ENCODE measurements at places on chromosomes 12 and 14.

GRCh38 chr12:124928095-124928911, 13.9 kb upstream of the UBC start:
- DNase-seq: peak; percentile 95

- DNase-seq: no peak
Measured at GRCh38 chr14:42488965-42489364, 882.3 kb downstream of the LRFN5 start.

GRCh38 chr12:105359856-105360255, 29.4 kb downstream of the C12orf75 start:
- no peak for DNase-seq

DNA sequence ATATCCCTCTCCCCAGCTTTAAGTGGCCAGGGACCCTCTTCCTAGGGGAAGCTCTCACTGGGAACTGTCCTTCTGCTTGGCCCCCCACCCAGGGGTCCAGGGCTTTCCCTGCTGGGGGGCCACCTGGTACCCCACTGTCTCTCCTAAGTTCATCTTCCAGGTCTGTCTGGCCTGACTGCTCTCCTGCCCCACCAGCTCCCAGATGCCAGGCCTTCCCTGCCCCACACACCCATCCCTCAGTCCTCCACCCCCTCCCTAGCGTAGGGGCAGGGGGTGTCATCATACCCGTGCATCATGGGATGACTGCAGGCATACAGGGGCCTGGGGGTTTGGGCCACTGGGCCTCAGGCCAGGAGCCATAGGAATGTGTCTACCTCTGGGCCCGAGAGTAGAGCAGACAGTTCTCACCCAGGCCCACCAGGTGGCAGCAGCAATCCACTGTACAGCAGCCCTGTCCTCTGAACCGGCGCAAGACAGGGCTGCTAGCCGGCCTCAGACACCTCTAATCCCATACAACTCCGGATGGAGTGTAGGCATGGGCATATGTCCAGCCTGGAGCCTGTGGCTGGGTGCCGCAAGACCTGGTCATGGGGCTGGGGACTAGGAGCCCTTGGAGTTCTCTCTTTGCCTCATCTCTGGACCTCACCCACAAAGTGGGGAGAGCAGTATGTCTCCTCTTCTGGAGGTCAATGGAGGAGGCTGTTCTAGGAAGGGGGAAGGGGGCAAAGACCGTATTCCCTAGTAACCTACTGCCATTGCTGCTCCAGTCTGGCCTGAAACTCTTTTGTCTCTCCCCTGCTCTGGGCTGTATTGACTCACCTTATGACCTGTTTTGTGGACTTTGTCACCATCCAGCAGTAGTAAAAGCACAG, 10.0 kb upstream of the SMARCD1 start:
- DNase-seq: peak; percentile 85

DNA sequence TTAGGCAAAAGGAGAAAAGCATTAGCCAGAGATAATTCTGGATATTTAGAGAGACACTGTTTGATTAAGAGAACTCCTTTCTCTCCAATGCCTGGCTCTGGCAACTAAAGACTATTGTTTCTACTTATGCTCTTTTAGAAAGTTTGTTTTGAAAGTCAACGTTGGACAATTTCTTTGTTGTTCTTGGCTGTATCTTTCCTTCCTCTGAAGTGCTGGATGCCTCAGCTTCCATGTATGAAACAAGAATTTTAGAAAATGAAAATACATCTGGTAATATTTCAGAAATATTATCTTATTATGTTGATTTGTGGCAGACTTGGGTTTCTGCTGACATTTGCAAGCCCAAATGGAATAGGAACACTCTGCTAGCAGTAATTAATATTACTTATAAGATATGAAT, 382.6 kb downstream of the SNAPC1 start:
- no peak for DNase-seq

GRCh38 chr12:124661341-124661740, 93.9 kb upstream of the NCOR2 start:
- no peak for DNase-seq

- peak; percentile 71 for DNase-seq
Measured at GRCh38 chr14:95483309-95484165, 32.9 kb downstream of the SYNE3 start.

GRCh38 chr14:68586896-68587751, 205.7 kb downstream of the ZFP36L1 start:
- DNase-seq: peak; percentile 21

- DNase-seq: no peak
Measured at GRCh38 chr14:72996916-72997315, 30.0 kb downstream of the ZFYVE1 start.

DNA sequence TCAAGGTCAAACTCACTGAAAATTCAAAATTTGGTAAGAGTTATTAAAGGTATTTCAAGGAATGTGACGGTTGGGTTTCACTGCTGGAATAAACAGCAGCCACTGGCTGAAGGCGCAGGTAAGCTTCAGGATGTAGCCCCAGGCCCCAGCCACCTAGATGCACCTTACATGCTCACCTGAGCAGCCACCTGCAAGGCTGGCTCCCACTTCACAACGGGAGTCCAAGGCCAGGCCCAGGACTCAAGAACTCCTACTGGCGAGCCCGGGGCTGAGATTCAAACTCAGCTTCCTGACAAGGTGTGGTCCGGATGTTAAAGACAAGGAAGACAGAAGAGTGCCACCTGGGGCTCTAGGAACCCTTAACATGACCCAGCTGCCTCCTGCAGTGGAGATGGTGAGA, 78.4 kb downstream of the ITPK1 start:
- peak; percentile 41 for DNase-seq

GRCh38 chr12:94988471-94988870, 15.0 kb downstream of the NDUFA12 start:
- DNase-seq: no peak

DNA sequence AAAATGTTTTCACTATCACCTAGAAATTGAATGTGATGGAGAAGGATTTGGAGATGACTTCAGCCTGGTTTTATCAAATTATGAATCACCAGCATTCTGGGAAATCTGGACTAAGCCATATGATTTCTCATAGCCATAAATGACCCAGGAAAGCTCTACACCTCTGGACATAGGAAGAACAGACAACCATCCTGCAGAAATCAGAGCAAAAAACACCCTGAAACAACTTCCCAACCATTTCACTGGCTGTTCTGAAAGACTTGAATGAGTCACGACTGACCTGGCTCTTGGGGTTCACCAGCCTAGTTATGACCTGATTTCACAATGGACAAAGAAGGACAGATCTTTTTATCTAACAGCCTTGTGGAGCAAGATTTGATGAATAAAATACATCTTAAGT, 123.8 kb downstream of the KCNH5 start:
- no peak for DNase-seq

DNA sequence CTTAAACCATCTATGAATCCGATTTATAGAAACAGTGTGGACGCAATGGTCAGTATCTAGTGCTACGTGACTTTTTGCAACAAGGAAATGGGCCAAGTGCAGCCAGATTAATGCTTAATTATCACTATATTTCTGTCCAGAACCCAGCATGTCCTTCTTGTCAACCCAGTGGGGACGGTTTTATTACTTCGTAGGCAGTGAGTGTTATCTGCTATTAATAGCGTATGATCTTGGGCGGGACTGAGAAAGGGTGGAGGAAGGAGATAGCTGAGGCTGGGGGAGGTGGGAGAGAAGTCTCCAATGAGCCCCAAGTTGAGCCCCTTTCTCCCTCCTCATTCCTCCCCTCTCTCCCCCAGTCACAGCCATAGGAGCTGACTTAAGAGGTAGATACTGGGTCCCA, 59.7 kb upstream of the FAM222A start:
- no peak for DNase-seq

GRCh38 chr12:29176941-29177340, 27.9 kb downstream of the FAR2 start:
- no peak for DNase-seq

DNA sequence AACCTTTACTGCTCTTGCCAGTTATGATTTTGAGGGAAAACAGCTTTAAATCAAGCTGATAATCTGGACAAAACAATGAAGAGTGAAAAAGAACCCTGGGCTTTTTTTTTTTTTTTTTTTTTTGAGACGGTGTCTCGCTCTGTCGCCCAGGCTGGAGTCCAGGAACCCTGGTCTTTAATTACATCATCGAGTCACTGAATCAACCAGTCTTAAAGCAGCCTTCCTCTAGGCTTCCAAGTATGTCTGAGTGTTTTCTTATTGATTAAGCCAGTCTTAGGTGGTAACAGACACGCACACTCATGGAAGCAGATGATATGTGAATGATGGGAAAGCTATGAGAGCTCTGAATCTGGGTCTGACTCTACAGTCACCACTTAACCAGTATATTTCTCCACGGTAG, 5.9 kb upstream of the VCPKMT start:
- DNase-seq: no peak

DNA sequence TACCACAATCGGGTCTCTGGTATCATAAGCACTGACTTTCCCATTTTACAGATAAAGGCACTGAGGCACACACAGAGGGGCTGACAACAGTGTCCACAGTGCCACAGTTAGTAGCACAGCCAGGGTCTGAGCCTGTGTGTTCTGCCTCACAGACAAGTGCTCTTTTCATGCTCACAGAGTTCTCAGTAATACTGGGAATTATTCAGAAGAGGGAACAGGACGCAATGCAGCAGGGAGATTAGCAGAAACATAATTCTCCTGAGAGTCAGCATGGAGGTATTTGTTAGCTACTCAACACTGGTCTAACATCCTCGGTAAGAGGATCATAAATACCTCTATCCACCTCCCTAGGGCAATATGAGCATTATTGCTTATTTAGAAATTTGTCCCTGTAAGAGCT, 219.3 kb upstream of the EEA1 start:
- DNase-seq: no peak

- DNase-seq: no peak
Measured at GRCh38 chr14:77838831-77839511, 39.1 kb downstream of the ADCK1 start.
